Aorta (tissue), 5 donors: ENCODE measurements at places on chromosomes 13 and 19.

GRCh38 chr13:93687261-93687660, 460.7 kb downstream of the GPC6 start:
- H3K4me3 ChIP-seq, result no peak overlapping the region
- no peak for DNase-seq
- no peaks in the 10 kb centered on the region for H3K36me3 ChIP-seq
- no peak overlapping the region for H3K27ac ChIP-seq
- no peaks in the 10 kb centered on the region for H3K27me3 ChIP-seq
- no peaks in the 10 kb centered on the region for H3K4me1 ChIP-seq

DNA sequence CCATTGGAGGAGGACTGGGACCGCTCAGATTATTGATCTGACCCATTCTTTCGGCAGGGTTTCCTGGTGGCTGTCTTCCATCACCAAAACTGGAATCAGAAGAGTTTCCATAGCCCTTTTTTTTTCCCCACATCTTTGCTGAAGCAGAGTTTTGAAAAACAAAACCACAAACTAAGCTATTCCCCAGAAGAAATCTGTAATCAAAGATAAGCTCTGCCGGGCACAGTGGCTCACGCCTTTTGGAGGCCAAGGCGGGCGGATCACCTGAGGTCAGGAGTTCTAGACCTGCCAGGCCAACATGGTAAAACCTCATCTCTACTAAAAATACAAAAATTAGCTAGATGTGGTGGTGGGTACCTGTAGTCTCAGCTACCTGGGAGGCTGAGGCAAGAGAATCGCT, 4.2 kb upstream of the ICAM1 start:
- no peak for DNase-seq
- H3K36me3 ChIP-seq, result no peaks in the 10 kb centered on the region
- no peak overlapping the region for H3K4me3 ChIP-seq

- no peak overlapping the region for H3K4me3 ChIP-seq
- H3K27me3 ChIP-seq, result no peaks in the 10 kb centered on the region
- H3K4me1 ChIP-seq, result no peaks in the 10 kb centered on the region
- no peak for DNase-seq
- no peak overlapping the region for H3K27ac ChIP-seq
These were observed 23.3 kb downstream of the PBX4 start for GRCh38 chr19:19595171-19595701.

DNA sequence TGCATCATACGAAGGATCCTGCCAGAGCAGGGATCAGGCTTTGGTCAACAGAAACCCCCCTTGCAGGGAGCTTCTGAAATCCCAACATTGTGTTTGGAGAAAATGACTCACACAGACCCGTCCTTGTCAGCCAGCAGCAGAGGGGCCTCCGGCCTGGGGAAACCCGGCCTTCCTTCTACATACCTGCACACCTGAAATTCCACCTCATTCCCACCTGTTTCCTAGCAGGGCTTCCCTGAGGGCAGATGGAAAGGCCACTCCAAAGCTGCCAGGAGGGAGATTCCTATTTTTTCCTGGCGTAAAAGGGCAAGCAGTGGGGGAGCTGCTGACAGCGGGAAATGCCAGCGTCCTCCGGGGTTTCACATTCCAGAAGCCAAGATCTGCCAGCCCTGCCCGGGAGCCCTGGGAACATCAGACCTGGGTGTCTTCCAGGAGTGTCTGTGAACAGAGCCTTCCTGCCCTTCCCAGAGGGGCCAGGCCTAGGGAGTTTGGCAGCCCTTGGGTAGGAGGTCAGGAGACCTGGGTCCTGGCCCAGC, 3.0 kb upstream of the IGFL1 start:
- H3K27me3 ChIP-seq, result no peaks in the 10 kb centered on the region
- H3K27ac ChIP-seq, result no peak overlapping the region
- no peak for DNase-seq
- H3K4me1 ChIP-seq, result no peaks in the 10 kb centered on the region
- H3K36me3 ChIP-seq, result no peaks in the 10 kb centered on the region
